ENCODE measurements at places on chromosomes 7 and 10. TPM values are rescaled to one million over a fixed set of nuclear protein-coding genes. Genes with fewer than 3 reads are reported as not detected.

PPP3CB gene
- total RNA-seq, result 23.3 TPM

PARG gene
- total RNA-seq, result 26.1 TPM

CTAGE4 gene
- not detected for total RNA-seq

NXPH1 gene
- total RNA-seq, result not detected

GHRHR gene
- not detected for total RNA-seq

PPP1R3A gene
- not detected for total RNA-seq

PTN gene
- 0.20 TPM for total RNA-seq

LRRC18 gene
- total RNA-seq, result not detected

YAE1 gene
- 25.0 TPM for total RNA-seq

ZCCHC24 gene
- total RNA-seq, result 33.2 TPM

MOGAT3 gene
- not detected for total RNA-seq

TEX36 gene
- total RNA-seq, result not detected

AFAP1L2 gene
- under 0.01 TPM for total RNA-seq

ANKRD22 gene
- total RNA-seq, result not detected

AKR1C8 gene
- total RNA-seq, result not detected

RGS10 gene
- total RNA-seq, result 64.3 TPM

SPDYE6 gene
- not detected for total RNA-seq
